Muscle of back (tissue), 13 donors: ENCODE measurements at places on chromosomes 4 and X. TPM values are rescaled to one million over a fixed set of nuclear protein-coding genes. Genes with fewer than 3 reads are reported as not detected.

Gene HS6ST2
- polyA plus RNA-seq, result 37.8 TPM

Gene VCX3A
- not detected for polyA plus RNA-seq

Gene CT45A5
- polyA plus RNA-seq, result not detected

Gene PAGE5
- not detected for polyA plus RNA-seq

Gene SPACA5
- polyA plus RNA-seq, result not detected

Gene RAB33A
- polyA plus RNA-seq, result 0.74 TPM

Gene OPRPN
- polyA plus RNA-seq, result not detected

Gene JCHAIN
- polyA plus RNA-seq, result 1.3 TPM

Gene NKX3-2
- polyA plus RNA-seq, result 0.20 TPM

Gene PYURF
- 75.8 TPM for polyA plus RNA-seq

Gene CSAG1
- polyA plus RNA-seq, result not detected

Gene SSX1
- polyA plus RNA-seq, result not detected

Gene USP17L19
- not detected for polyA plus RNA-seq

Gene VCX2
- polyA plus RNA-seq, result not detected

Gene SYN1
- 7.6 TPM for polyA plus RNA-seq

Gene DIPK2B
- 24.9 TPM for polyA plus RNA-seq

Gene PDE5A
- 16.4 TPM for polyA plus RNA-seq

Gene SH3BP2
- polyA plus RNA-seq, result 39.2 TPM

Gene UGT2B7
- 0.53 TPM for polyA plus RNA-seq

Gene PRRG3
- polyA plus RNA-seq, result 25.6 TPM

Gene AWAT2
- not detected for polyA plus RNA-seq

Gene EGF
- polyA plus RNA-seq, result 11.9 TPM

Gene ESX1
- 0.14 TPM for polyA plus RNA-seq

Gene FAM9B
- polyA plus RNA-seq, result 0.12 TPM

Gene GAGE12H
- not detected for polyA plus RNA-seq

Gene RHOXF2B
- polyA plus RNA-seq, result not detected

Gene ANXA10
- 0.45 TPM for polyA plus RNA-seq

Gene SPRY1
- 152 TPM for polyA plus RNA-seq

Gene GSX2
- not detected for polyA plus RNA-seq

Gene NUDT10
- polyA plus RNA-seq, result 0.86 TPM

Gene HS3ST1
- 0.50 TPM for polyA plus RNA-seq

Gene GCNA
- 3.0 TPM for polyA plus RNA-seq

Gene EDA
- polyA plus RNA-seq, result 24.0 TPM

Gene TMEM154
- polyA plus RNA-seq, result 1.1 TPM

Gene CXorf49
- not detected for polyA plus RNA-seq

Gene WDR13
- 94.5 TPM for polyA plus RNA-seq

Gene ERCC6L
- 1.7 TPM for polyA plus RNA-seq

Gene NALF2
- 1.0 TPM for polyA plus RNA-seq

Gene PITX2
- polyA plus RNA-seq, result 41.1 TPM

Gene PHOX2B
- not detected for polyA plus RNA-seq

Gene CABS1
- not detected for polyA plus RNA-seq

Gene CNGA1
- polyA plus RNA-seq, result 0.23 TPM

Gene PWWP3B
- 23.1 TPM for polyA plus RNA-seq

Gene ZNF711
- polyA plus RNA-seq, result 35.5 TPM

Gene SPATA18
- polyA plus RNA-seq, result 2.3 TPM

Gene MAGEA2B
- not detected for polyA plus RNA-seq

Gene ALPK1
- polyA plus RNA-seq, result 7.9 TPM

Gene KDM5C
- polyA plus RNA-seq, result 50.8 TPM

Gene XKRX
- polyA plus RNA-seq, result not detected

Gene DHX15
- polyA plus RNA-seq, result 108 TPM

Gene SERPINA7
- polyA plus RNA-seq, result not detected

Gene MGAT4D
- polyA plus RNA-seq, result not detected

Gene FOXR2
- not detected for polyA plus RNA-seq

Gene CENPVL2
- not detected for polyA plus RNA-seq

Gene DMRTC1
- 0.16 TPM for polyA plus RNA-seq
